Hepatic stellate cell (primary cell): ENCODE measurements at places on chromosomes 16 and 17.

DNA sequence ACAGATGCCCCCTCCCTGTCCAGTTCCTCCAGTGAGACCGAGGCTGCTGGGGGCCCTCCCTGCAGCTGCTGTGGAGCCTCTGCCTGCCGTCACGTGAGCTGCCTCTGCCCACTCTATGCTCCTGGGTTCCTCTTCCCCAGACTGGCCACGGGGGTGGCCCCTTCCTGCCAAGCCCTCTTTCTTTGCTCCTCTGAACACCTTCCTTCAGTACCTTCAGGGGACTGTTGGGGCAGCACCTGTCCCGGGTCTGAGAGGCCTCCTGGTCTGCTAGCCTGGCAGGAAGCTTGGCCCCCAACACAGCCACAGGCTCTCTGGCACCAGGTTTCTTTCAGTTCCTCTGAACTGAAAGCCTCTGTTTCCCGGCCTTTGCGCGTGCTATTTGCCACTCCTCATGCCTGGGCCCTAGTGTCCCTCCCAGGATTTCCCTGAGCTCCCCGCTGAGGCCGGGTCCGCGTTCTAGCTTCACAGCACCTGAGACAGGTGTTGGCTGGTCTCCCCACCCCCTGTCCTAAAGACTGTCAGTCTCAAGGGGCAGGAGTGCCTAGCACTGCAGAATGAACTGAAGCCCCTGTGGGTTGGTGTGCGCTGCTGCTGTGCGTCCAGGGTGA lies 6.6 kb upstream of the ATP6V0C start:
- DNase-seq: no peak

DNA sequence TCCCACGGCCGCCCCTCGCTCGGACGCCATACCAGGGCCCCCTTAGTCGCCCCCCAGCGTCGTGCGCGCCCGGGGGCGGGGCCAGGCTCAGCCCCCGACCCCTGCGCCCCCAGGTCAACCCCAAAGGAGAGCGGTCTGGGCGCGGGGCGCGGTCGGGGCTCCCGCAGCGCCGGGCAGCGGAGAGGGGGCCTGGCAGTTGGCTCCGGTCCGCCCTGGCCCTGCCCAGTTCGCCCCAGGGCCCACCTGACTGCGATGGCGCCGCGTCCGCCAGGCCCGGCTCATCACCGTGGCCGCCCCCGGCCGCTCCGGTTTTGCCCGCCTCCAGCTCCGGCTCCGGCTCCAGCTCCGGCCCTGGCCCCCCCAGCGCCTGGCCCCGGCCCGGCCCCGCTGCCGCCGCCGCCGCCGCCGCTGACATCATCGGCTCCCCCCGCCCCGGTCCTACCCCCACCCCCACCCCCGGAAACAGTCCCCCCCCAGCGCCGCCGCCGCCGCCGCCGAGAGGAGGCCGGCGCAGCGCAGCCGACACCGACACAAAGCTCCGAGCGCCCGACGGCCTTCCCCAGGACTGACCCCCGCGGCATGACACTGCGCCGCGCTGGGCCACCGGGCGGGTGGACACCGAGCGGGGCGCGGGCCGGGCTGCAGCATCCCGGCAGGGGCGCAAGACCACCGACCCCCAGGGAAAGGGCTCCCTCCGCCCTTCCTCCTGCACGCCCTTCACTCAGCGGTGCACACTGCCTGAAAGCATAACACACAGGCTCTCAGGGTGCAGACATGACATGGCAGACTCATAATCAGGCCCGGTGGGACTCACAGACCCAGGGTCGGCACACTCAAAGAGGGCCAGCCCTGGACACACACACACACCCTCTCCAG lies at the start of gene ZBTB4:
ZBTB4 (minus strand) TSS at position 419 of the 876 bp plus-strand sequence. CDS start 12,830 bp downstream, outside the sequence.
- DNase-seq: peak; percentile 81

DNA sequence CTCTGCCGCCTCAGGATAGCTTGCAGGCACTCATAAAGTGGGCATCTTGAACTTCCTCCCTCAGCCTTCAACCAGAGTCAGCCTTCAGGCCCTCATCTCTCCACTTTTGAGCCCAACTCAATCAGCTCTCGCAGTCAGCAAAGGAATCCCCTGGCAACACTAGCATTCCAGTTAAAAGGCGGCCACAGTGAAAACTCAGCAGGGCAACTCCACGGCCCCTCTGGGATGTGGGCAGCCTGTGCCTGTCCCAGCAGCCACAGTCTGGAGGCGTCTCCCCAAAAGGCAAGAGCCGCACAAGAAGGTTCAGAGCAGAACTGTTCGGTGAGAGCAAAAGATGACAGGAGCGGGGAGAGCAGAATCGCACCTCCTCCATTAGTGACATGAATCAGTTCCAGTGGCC lies 9.0 kb downstream of the TMEM11 start:
- DNase-seq: no peak

DNA sequence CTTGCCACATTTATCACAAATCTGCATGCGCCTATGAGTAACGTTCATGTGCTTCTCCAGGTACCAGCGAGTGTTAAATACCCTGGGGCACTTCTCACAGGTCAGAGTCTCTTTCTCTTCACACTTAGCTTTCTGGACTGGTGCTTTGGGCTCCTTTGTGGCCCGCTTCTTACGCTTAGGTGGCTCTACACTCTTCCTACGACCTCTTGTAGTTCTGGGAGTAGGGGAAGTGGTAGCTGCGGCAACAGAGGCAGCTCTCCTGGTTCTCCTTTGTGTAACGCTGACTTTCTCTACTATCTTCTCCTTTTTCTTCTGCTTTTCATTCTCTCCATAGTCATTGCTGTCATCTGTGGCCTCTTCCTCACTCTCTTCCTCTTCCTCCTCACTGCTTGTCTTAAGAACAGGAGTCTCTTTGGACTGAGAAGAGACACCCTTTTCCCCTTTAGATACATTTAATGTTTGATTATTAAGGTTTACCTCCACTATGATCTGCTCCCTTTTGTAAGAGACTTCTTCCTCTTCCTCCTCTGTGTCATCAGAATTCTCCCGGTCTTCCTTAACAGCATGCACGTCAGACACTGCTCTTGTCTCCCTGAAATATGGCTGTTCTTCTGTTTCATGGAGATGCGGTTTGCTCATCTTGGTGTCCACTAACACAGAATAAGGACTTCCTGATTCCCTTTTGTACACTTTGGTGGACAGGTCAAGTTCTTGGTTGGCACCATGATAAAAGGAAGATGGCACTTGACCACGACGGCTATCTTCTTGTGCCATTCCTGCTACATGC lies 45.0 kb downstream of the ZNF652 start:
- no peak for DNase-seq

DNA sequence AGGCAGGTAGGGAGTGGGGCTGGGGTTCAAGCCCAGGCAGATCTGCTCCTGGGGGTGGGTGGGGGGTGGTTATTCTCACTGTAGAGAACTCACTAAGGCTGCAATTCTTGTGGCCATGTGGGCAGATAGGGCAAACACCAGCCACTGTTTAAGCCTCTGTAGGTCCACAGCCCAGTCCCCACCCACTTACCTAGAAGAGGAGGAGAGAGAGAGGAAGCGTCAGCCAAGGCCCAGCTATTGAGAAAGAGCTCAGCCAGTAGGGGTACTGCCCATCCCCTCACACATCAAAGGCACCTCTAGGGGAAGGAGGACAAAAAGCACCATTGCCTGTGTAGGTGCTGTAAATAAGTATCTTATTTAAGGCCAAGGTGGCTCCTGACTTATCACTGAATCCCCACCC lies 12.9 kb downstream of the KRT16 start:
- no peak for DNase-seq

- DNase-seq: no peak
Measured at GRCh38 chr17:47277921-47278320, 24.3 kb downstream of the ITGB3 start.

- DNase-seq: no peak
Measured at GRCh38 chr16:87446479-87446878, 46.3 kb downstream of the ZCCHC14 start.

- no peak for DNase-seq
Measured at GRCh38 chr17:80252871-80253270, 7.8 kb upstream of the RNF213 start.

- no peak for DNase-seq
Measured at GRCh38 chr17:41737680-41738023, 3.2 kb upstream of the HAP1 start.

DNA sequence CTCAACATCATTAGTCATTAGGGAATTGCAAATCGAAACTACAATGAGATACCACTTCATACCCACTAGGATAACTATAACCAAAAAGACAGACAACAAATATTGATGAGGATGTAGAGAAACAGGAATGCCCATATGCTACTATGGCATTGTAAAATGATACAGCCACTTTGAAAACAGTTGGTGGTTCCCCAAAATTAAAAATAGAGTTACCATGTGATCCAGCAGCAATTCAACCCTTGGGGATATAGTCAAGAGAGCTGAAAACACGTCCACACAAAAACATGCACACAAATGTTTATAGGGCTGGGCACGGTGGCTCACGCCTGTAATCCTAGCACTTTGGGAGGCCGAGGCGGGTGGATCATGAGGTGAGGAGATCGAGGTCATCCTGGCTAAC lies 10.0 kb upstream of the PECAM1 start:
- no peak for DNase-seq

- no peak for DNase-seq
Measured at GRCh38 chr17:75539967-75540729, 14.7 kb downstream of the LLGL2 start.

- DNase-seq: peak; percentile 42
Measured at GRCh38 chr16:72400257-72401083, 228.5 kb upstream of the PMFBP1 start.

DNA sequence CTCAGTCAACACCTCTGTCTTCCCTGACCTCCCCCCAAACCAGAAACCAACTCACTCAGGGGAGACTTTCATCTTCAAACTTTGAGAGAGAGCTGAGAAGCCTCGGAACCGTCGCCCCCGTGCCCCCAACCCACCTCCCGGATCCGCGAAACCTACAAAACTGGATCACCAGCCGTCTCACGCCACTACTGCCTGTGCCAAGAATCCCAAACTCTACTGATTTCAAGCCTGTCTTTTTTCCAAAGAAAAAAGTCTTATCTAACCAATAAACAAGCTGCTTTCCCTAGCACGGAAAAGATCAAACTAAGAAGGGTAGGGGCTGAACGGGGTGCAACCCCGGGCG lies 2.0 kb downstream of the AXIN2 start:
- peak; percentile 51 for DNase-seq

- no peak for DNase-seq
Measured at GRCh38 chr16:70608521-70608920, 37.8 kb upstream of the IL34 start.

GRCh38 chr16:88803264-88803987 lies at the start of gene CDT1:
CDT1 (plus strand) TSS chr16:88803789; CDS start chr16:88803832, 43 bp downstream.
- peak; percentile 100 for DNase-seq

- peak; percentile 91 for DNase-seq
Measured at GRCh38 chr16:1019231-1020090, 37.9 kb downstream of the SOX8 start.

DNA sequence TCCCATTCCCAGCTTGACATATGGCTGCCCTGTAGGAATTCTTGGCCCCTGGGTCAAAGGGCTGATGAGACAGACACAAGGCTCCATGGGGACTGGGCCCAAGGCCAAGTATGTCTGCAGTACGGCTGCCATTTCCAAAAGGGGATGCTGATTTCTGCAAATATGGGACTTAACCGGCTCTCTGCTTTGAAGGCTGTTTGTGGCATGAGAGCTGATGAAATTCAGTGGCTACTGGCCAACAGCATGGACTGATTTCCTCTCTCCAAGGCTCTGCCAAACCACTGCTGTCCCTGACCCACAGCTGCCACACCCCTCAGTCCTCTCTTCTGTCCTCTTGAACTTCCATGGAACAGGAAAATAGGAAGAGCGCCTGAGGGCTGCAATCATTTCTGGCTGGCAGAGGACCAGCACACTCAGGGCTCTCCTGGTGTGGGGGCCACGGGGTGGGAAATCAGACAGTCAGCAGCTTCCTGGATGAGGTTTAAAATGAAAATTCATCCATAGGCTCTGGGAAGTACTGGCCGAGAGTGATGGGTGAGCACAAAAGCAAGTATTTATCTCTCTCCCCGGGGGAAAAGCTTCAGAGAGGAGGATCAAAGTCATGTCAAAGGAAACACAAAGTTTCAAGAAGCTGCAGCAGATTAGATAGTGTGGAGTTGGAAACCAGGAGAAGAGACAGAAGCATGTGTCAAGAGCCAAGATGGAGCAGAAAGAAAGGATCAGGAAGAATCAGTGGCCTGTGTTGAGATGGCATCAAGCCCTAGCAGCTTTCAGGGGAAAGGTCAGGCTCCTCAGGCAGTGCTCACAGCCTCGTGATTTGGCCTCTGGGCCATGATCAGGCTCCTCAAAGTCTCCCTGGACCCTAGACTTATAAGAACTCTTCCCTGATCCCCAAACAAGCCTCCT lies 64.1 kb upstream of the SREBF1 start:
- peak; percentile 94 for DNase-seq

DNA sequence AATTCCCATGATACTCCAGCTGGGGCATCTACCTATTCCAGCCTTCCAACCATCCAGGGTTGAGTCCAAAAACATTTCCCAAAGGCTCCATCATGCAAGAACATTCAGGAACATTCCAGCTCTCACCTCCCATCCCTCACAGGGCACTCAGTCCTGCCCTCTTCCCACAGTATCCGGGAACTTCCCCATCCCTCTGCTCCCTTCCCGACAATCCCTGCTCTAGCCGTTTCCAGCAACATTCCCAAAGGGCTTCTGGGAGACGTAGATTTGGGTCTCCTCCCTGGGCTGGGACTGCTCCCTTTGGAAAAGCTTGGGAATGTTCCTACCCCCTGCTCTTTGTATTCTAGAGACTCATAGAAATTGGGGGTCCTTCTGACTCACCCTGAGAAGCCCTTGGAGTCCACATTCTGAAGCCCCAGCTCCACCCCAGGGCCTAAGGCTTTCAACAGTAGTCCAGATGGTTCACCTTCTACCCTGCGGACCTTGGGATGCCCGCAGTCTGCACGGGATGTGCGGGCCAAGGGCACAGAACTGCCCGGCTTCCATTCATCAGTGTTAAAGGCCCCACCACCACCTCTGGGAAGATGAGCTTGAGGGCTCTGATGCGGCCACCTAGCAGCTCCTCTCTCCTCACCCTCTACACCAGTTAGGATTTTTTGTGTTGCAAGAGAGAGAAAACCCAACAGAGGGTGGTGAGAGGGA lies 25.4 kb downstream of the NGFR start:
- DNase-seq: no peak

DNA sequence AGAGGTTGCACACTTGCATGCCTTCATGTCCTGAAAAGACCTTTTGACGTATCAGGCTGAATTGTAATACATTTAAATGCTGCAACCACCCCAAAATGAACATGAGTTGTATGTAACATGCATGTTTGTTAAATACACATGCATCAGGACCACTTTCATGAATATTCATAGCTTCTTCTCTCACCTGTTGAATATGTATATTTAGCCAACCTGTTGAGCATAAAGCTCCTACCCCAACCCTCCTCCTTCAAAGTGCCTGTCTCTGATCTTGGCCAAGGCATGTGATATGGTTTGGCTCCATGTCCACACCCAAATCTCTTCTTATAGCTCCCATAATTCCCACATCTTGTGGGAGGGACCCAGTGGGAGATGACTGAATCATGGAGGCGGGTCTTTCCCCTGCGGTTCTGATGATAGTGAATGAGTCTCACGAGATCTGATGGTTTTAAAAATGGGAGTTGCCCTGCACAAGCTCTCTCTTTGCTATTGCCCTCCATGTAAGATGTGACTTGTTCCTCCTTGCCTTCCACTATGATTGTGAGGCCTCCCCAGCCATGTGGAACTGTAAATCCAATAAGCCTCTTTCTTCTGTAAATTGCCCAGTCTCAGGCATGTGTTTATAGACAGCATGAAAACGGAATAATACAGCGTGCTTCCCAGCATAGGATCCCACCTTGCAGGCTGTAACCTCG lies 3.8 kb upstream of the CRYM start:
- DNase-seq: no peak
